AML-193 (cell line): ENCODE measurements at places on chromosomes 16 and 17.

DNA sequence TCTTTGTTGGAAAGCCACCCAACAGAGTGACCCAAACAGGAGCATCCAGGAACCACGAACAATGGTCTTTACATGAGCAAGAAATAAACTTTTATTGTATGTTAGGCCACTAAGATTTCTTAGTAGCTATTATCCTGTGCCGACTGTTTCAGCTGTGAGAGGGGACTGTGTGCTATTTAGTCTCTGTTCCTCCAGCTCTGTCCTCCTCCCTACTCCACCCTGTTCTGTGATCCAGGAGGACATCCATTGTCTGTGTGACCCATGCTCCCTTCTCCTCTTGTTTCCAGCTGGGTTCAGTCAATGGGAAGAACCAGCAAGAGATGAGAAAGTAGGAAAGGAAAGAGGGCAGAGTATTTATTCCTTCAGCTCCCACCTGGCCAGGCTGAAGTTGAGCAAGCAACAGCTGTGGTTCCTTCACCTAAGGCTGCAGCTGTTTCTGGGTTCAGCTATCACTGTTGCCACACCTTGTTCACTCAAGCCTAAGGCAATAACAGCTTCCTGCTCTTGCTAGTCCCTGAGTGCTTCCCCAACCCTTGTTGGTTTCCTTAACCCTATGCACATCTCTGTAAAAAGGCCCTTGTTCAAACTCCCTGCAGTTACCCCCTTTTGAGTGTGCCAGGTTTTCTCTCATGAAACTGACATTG, 14.9 kb upstream of the B4GALNT2 start:
- peak; percentile 49 for DNase-seq

GRCh38 chr17:79465011-79465680, 145.7 kb downstream of the RBFOX3 start:
- no peak for DNase-seq

DNA sequence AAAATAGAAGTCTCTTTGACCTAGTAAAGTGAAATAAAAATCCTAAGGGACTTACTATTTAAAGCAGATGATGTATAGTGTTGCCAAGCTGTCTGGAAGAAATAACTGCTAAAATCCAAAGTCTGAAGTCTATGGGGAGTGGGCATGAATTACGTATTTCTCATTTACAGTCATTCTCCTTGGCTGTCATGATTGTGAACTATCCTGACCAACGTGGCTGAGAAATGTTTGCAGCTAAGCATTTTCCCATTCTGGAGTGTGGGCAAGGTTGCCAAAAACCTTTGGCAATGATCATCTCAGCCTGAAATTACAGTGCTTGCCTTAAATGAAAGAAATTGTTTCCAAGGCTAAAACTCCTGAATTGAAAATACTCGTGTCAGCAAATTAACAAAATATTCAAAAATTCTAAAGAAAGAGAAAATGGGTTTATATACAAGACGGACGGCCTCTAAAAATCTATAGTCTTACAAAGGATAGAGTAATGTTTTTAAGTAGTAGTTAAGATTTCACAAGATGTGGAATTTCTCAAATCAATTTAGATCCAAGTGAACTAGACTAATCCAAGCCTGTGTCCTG, 77.0 kb downstream of the CACNG1 start:
- no peak for DNase-seq

DNA sequence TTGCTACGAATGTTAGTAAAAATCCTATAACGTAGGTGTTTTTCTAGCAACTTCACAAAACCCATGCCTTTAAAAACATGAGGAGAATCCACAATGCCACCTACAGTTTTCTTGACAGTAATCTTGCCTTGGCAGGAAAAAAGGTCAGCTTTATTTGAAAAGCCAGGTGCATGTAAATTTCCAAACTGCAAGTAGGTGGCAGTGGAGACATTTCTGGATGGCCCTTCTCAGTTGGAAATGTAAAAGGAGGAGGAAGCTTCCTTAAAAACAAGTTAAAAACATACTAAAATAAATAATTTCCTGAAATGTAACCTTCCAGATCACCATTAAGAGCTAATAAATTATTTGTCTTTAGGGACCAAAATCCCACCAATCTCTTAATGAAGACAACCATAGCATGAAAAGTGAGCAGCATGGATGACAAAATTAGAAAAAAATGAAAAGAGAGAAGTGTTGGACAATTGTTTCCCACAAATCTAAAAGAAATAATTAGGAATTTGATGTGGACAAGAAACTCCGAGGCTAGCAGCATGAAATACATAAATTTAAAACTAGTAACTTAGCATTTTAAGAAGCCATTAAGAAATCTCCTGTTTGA, 152.2 kb downstream of the SNX11 start:
- DNase-seq, result peak; percentile 17

GRCh38 chr17:56177361-56177760, 24.1 kb downstream of the ANKFN1 start:
- no peak for DNase-seq

GRCh38 chr17:3695723-3696411, at the start of gene P2RX5:
TSS of gene P2RX5 (minus strand) at chr17:3696155. CDS start at chr17:3696005, 150 bp downstream.
- peak; percentile 4 for DNase-seq

- DNase-seq, result no peak
These were observed 24.6 kb downstream of the CACNG1 start for GRCh38 chr17:67068999-67069398.
